ENCODE measurements at places on chromosomes 6 and 20.

DNA sequence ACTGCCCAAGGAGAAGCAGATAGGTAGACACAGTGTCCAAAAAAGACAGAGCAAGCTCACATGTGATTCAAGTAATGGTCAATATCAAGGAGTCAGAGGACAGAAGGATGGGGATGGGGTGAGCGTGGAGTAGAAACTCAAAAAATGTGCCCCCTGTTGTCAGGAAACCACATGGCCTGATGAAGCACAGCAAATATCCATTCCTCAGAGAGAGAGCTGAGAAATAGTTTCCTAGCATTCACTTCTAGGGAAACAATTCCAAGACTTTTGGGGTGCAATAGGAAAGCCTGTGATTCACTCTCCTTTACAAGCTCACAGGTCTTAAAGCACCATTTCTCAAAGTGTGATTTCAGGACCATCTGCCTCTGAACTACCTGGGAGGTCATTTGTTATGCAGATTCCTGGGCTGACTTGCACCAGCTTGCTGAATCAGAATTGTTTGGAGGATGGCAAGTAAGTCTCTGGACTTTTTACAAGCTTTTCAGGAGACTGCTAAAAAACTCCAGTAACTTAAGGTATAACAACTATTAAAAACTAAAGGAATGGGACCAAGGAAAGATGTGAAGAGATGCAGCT lies 432.8 kb downstream of the HDGFL1 start:
- no peak for DNase-seq

DNA sequence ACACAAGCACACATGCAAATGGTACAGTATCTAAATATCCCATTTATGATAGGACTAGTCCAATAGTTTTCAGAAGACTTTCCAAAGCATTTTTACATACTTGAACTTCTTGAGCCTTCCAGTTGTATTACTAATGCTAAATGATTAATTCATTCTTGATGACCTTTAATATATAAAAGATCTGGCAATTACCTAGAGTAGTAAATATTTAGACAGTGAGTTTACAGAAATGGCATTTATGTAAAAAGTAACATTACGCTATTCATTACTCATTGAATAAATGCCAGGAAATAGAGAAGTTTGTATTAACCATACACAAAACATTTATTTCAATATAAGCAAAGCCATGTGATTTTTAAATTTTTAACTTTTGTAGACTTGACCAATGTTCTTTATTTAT lies 158.8 kb downstream of the DST start:
- no peak for DNase-seq

GRCh38 chr6:44211284-44211683 lies 5.4 kb upstream of the MYMX start:
- DNase-seq = no peak

DNA sequence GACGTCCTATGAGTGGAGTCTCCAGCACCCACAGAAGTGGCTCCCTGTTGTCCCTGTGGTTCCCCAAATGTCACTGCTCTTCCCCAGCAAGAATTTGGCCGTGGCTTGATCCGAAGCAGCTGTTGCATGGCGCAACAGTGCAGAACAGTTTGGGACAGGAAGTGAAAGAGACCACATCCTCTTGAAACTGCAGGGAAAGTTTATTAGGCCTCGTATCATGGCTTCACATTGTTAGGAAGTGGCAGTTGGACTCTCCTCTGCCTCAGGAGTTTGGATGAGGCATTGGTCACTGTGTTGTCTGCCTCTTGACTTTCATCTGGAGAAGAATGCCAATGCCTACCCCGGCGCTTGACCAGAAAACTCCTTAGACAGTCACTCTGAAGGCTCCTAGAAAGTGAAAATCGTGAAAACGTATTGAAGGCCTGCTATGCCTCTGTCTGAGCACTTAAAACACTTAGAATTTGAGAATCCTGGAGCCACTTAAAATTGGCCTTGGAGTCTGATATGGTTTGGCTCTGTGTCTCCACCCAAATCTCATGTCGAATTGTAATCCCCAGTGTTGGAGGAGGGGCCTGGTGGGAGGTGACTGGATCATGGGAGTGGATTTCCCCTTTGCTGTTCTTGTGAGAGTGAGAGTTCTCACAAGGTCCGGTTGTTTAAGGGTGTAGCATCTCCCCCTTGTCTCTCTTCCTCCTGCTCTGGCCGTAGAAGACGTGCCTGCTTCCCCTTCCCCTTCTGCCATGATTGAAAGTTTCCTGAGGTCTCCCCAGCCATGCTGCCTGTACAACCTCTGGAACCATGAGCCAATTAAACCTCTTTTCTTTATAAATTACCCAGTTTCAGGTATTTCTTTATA lies 334.9 kb upstream of the JARID2 start:
- peak; percentile 37 for DNase-seq

DNA sequence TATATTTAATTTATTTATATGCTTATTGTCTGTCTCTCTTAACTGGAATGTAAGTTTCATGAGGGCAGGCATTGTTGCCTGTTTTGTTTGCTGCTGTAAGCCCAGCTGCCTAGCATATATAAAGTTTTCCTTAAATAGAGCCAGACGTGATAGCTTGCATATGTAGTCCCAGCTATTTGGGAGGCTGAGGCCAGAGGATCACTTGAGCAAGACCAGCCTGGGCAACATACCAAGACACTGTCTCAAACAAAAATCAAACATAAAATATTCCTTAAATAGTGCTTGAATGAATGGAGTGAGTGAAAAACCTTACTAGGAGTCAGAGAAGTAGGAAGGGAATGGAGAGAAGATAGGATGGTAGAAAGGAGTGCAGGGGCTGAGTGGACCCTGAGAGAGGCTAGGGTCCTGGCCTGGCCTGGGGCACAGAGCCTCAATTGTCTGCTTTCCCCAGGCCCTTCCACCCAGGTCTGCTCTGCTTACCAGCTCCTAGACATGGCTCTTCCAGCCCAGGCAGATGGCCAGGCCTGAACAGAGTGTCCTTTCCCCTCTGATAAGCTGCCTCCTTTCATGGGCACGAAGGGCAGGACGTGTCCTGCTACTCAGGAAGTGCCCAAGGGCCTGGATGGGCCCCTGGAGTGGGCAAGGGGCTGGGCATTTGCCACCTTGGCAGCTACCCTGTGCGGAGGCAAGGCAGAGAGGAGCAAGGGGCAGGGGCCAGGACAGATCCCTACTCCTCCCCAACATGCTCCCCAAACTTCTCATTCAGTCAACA lies 17.7 kb upstream of the BAK1 start:
- no peak for DNase-seq

DNA sequence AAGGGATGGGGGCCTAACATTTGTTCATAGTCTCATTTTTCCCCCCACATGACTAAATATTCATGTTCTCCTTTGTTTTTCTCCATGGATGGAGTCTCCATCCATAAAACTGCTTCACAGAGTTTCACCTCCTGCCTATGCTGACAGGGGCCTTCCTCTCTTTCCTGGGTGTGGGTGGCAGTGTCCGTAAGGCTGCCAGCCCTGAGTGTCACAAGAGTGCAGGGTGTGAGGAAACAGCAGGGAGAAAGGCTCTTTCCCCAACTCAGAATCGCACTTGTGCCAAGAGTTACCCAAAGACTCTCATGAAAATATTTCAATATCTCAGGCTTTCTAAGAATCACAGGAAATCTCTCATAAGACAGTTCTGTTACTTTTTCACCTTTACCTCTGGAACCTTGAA lies 346.2 kb upstream of the MMS22L start:
- DNase-seq = no peak

GRCh38 chr6:153947808-153948447 lies 91.1 kb upstream of the OPRM1 start:
- DNase-seq = peak; percentile 2

GRCh38 chr20:38353316-38353715 lies 7.0 kb downstream of the LBP start:
- no peak for DNase-seq

DNA sequence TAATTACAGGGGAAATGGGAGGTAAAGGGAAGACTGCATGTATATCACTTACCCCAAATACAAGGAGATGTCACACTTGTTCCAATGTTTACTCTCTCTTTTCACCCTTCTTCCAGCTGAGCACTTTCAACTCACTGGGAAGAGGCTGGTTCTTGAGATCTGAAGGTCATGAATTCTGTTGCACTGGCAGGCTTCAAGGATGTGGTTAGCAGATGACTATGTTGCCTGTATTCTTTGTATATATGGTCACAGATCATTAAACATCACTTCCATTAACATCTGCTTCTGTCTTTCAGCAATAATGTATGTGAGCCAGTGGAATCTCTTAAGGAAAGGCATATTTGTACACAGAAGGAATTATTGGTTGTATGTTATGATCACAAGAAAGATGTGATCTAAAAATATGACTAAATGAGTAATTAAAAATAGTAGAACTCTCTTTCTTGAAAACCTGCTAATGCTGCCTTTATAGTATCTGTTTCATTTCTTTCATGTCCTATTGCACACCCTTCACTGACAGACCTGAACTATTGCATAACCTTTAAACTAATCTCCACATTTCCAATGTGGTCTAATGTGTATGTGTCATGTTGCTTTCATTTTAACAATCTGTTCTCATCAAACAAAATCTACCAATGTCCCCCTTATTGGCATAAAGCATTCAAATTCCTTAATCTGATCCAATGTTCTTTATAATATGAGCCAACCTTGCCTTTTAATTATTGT lies 131.4 kb upstream of the EPHA7 start:
- DNase-seq = no peak

DNA sequence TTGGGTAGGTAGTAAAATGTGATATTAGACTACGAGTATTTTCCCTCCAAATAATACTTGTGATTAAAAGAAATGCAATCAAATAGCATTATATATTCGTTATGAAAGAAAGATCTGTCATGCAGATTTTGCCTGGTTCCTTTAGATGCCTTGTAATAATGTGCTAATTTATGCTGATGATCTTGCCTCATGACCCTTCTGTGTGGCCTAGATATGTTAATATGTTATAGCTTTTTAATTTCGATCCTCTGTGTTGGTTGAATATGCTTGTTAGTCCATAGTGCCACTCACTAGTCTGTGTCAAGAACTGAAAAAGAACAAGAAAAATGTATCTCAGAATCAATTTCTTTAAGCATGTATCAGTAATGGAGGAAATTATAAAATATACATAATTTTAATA lies 31.9 kb downstream of the CDKAL1 start:
- no peak for DNase-seq

- DNase-seq = no peak
Observed at GRCh38 chr6:135577059-135577538, 79.6 kb upstream of the AHI1 start.

- DNase-seq = no peak
Observed at GRCh38 chr6:63635215-63635587, 401 bp upstream of the PHF3 start.

GRCh38 chr20:16821211-16822089 lies 73.3 kb downstream of the OTOR start:
- DNase-seq = peak; percentile 78

GRCh38 chr6:2245877-2246863 lies 765 bp upstream of the GMDS start:
- DNase-seq = peak; percentile 75

DNA sequence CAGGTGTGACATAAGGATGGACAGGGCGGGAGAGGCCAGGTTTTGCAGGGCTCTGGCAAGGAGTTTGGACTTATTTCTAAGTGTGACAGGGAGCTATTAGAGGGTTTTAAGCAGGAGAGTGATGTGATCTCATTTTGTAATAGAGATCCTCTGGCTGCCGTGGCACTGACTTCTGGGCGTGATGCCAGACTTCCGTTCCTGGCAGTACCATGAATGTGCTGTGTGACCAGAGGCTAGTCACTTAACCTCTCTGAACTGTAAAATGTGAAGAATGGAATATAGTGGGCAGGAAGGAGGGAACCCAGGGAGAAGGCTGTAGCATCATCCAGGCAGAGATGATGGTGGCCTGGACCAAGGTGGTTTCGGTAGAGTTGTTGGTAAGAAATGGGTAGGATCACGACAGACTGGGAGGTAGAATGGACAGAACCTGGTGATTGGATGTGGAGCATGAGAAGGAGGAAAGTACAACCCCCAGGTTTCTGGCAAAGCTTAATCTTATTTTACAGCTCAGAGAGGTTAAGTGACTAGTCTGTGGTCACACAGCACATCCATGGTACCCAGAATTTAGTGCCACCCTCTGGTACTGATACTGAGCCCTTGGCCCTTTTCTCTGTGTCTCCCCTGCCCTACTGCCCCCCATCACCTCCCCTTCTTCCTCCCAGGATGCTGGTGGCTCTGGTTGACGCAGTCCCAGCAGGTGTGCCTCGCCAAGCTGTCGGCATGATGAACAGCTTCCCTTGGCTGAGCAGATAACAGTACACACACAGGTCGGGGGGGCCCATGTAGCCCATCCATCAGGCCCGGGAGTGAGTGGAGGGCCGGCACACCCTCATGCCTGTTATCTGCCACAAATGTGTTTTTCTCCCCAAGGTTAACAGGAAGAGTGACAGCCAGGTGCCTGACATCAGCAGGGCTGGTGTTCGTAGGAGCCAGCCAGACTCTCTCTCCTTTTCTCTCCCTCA lies 52.9 kb upstream of the CTNNBL1 start:
- DNase-seq = no peak

GRCh38 chr6:93571346-93571745 lies 152.0 kb upstream of the EPHA7 start:
- DNase-seq = no peak

- no peak for DNase-seq
Observed at GRCh38 chr6:137155830-137156229, 17.6 kb downstream of the IL22RA2 start.

All from trophoblast cell (in vitro differentiated cells and primary cell).